NCI-H1092 treated with DMSO at 0.1 percent for 48 hours (cell line): ENCODE measurements at places on chromosomes 3 and 15.

DNA sequence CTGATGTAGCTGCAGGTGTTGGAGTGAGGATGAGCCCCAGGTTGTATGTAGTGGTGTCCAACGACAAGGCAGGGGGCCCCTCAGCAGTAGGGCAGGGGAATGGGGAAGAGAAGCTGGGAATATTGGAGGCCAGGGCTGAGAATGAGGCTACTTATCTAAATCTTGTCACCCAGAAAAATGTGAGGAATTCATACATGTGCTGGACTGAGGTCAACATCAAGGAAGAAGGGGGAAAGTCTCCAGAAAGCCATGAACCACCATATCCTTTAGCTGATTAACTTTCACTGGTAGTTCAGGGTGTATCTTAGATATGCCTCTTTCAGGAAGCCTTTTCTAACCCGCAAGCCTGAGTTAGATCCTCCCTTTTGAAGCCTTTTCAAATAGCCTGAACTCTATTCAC is 22.6 kb upstream of the FSTL1 start:
- no peak for DNase-seq

GRCh38 chr15:99343881-99344551 is 92.7 kb downstream of the LRRC28 start:
- no peak for DNase-seq

- no peak for DNase-seq
Measured at GRCh38 chr15:100123611-100124010, 218.2 kb downstream of the ADAMTS17 start.

- peak; percentile 6 for DNase-seq
Measured at GRCh38 chr3:142180761-142181362, 31.5 kb upstream of the TFDP2 start.

DNA sequence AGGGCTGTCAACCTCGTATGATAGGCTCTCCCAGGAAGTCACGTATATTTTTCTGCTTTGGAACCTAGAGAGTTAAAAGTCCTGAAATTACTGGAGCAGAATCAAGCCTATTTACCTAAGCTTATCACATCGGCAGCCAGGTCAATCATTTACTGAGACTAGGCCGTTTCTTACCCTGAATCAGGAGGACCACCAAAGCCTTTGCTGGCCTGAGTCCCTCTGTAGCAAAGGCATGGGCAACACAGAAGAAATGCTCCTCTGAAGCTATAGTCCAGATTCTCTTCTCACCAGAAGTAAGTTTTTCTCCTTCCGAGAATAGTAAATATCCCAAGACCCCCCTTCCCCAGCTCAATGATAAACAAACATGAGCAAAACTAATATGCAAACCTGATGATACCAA is 125.9 kb upstream of the PHLDB2 start:
- no peak for DNase-seq

GRCh38 chr15:65305150-65305758 is 777 bp downstream of the RNU5B-1 start:
- DNase-seq, result no peak

- DNase-seq, result no peak
Measured at GRCh38 chr15:101639667-101640066, 12.5 kb downstream of the TM2D3 start.
